Lower leg skin (tissue), 4 donors: ENCODE measurements at places on chromosomes 1 and 21.

DNA sequence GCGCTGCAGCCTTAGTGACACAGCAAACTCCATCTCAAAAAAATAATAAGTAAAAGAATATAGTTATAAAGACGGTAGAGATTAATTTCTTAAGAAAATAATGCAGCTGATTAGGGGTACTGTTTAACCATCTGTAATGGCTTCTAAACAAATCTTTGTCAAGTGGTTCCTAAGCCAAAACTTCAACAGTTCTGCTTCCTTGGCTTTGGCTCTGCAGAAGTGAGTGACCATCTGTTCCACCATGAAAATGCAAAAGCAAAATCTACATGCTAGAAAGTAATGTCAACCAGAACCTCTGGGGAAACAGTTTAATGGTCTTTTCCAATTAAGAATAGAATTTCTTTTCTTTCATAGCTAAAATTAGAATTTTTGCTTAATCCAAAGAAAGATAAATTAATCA, 8.3 kb upstream of the SH2D5 start:
- no peak for DNase-seq

GRCh38 chr1:111695801-111696200, 43.4 kb downstream of the INKA2 start:
- no peak for DNase-seq

DNA sequence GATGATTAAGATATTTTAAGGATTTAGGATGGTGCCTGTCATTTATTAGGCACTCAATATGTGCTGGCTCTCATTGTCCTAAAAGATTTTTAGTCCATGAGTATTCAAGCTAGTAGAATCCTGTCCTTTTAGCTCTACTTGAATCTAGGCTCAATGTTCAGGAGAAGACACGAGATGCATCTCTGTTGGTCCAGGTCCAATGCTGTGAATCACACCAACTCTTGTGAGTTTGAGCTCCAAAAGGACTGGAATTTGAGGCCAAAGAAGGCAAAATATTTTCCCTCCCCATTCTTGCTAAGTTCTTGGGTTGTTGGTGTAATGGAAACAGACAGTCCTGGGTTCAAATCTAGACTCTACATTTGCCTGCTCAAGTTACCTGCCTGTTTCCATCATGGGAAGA, 1.4 kb upstream of the PODN start:
- no peak for DNase-seq

GRCh38 chr1:16443975-16444770, 3.6 kb downstream of the NECAP2 start:
- no peak for DNase-seq

- no peak for DNase-seq
Measured at GRCh38 chr1:6961905-6962477, 176.7 kb downstream of the CAMTA1 start.

DNA sequence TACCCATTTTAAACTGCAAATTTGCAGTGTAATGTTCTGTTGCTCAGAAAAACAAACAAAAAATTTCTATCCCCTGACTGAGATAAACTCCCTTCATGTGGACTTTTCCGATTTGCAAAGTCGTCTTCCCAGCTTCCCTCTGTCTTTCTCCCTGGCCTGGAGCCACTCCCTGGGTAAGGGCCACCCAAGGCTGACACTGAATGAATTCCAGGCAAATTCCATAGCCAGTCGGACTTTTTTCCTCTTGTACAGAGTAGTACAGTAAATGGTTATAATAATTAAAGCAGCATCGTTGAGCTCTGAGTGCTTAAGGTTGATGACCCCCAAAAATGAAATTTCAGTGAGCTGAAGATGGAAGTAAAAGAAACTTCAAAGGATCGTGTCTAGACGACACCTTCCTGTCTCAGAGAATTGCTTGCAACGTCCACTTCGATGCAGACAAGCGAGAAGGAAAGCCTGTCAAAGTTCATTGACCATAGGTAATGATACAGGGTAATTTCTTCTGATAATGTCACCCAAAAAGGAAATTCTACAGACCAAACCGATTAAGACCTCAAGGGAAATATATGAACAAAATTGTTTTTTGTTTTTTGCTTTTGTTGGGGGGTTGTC, 33.6 kb upstream of the LHX8 start:
- DNase-seq, result no peak

GRCh38 chr1:229012823-229013222, 258.1 kb upstream of the RAB4A start:
- DNase-seq, result no peak

DNA sequence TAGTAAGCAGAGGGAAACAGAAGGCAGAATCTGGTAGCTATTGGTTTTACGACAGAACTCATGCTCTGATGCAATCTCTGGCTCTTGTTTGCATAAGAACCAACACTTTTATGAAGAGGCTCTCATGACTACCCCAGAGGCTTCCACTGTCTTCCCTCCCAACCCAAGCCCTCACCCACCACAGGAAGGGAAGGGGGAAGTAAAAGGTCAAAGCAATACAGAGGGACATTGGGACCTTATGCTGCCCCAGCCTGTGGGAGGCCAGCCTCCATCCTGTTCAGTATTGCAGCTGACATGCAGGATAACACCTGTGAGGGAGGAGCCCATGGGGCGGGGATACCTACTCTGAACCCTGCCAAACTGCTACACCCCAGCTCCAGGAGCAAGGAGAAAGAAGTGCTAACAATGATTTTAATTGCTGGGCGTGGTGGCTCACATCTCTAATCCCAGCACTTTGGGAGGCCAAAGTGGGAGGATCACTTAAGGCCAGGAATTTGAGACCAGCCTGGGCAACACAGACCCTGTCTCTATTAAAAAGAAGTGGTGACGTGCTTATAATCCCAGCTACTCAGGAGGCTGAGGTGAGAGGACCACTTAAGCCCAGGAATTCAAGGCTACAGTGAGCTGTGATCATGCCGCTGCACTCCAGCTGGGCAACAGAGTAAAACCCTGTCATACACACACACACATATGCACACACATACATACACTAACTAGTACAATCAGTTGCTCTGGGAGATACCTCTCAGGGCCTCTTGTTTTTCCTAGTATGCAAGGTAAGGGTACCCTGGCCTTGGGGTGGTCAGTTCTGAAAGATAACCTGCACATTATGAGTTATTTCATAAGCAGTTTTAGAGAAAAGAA, 9.5 kb downstream of the MR1 start:
- DNase-seq, result no peak

GRCh38 chr1:33374336-33375105, 53.6 kb upstream of the A3GALT2 start:
- no peak for DNase-seq

DNA sequence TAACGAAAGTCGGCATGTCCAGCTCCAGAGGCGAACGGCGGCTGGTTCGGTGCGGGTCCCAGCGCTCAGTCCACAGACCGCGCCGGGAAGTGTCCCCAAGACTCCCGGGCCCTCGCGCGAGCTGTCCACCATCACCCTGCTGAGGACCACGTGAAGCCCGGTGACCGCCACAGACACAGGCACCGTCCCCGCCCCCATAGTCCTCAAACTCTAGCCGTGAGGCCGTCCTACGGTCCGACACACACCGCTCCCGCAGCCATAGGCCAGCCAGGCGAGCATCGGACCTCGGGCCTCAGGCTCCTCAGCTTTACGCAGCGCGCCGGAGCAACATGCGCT, 535 bp downstream of the SETD4 start:
- DNase-seq, result peak; percentile 42

DNA sequence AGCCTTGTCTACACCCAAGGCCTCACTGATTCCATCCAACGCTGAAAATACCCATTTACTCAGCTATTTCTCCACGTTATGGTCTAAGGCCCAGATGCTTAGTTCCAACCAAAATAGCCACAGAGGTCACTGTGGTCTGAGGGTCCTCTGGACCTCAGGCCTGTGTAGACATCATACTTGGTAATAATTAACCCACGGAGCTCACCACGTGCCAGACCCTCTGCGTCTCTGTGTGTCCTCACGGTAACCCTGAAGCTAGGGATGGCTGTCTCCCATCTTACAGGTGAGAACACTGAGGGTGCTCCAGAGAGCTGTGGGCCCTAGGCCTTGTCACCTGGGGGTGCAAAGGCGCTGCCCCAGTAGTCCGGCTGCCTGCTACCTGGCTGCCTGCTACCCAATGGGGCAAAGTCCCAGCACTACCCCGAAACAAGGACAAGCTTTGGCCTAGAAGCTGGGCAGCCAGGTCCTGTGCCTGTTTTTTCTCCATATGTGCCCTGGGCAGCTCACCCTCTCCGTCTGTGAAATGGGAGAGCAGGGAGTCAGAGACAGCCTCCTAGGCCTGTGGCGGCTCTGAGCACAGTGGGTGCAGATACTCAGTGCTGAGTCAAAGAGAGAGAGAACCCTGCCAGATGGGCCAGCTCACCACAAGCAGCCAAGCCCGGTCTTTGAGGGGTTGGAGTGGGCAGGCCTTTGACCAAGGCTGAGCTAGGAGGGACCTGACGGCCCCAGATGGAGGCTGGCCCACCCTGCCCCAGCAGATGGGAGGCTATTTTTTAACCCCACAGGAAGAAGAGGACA, 17.0 kb upstream of the RUNX3 start:
- DNase-seq, result no peak

- DNase-seq, result no peak
Measured at GRCh38 chr1:194043984-194044755, 857.8 kb upstream of the B3GALT2 start.

GRCh38 chr1:57040811-57041210, 75.0 kb upstream of the C8B start:
- no peak for DNase-seq

- no peak for DNase-seq
Measured at GRCh38 chr1:71273334-71273733, 192.5 kb upstream of the ZRANB2 start.

DNA sequence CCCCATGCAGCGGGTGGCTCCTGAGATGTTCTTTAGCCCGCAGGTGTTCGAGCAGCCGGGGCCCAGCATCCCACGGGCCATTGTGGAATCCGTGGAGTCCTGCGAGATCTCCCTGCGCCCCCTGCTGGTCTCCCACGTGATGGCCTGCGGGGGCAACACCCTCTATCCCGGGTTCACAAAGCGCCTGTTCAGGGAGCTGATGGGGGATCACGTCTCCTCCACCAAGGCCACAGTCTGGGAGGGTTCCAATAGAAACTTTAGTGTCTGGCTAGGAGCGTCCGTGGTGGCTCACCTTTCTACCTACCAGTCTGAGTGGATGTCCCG, 71.0 kb downstream of the ACTL8 start:
- no peak for DNase-seq

- DNase-seq, result no peak
Measured at GRCh38 chr1:53862507-53862906, 24.4 kb upstream of the NDC1 start.

DNA sequence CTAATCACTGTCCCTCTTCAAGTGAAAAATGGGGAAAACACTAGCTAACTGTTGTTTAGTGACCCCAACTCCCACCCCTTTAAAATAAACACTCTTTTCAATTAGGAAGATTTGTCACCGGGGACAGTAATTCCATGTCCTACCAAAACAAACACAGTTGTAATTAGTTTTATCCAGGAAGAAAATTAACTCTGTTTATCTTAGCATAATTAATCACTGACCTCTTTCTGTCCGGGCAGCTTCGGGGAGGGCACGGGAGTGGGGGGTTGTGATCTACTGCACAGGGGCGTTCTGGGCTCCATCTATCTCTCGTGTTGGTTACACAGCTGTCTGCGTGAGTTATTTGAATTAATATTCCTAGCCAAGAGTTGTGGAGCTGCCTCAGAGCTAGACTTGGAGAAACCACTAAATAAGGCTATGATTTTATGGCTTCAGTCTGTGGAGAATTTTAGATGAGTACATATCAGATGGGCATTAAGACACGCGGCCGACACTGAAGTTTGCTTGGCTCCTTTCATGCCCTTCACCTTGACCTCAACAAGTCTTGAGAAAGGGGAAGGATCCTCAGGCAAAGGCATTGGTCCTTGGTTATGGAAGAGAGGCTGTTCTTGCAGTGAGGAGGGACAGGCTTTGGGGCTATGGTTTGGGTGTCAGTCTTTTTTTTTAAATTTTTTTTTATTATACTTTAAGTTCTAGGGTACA, 102.0 kb upstream of the TRABD2B start:
- no peak for DNase-seq

DNA sequence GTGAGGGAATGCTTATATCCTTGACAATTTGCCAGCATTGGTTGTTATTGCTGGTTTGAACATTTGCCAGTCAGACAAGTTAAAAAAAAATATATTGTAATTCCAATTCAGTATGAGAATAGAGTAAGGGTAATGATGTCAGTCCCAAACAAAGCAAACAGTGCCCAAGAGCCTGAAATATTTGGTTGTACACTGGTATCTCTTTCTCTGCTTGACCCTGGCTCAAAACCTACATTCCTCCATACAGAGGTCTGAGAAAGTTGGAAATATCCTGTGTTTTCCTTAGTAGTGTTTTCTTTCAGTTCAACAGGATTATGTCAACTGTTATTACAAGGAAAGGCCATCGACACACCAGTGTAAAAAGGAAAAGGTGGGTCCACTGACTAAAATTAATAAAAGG, 145.6 kb downstream of the MRPL39 start:
- DNase-seq, result no peak

DNA sequence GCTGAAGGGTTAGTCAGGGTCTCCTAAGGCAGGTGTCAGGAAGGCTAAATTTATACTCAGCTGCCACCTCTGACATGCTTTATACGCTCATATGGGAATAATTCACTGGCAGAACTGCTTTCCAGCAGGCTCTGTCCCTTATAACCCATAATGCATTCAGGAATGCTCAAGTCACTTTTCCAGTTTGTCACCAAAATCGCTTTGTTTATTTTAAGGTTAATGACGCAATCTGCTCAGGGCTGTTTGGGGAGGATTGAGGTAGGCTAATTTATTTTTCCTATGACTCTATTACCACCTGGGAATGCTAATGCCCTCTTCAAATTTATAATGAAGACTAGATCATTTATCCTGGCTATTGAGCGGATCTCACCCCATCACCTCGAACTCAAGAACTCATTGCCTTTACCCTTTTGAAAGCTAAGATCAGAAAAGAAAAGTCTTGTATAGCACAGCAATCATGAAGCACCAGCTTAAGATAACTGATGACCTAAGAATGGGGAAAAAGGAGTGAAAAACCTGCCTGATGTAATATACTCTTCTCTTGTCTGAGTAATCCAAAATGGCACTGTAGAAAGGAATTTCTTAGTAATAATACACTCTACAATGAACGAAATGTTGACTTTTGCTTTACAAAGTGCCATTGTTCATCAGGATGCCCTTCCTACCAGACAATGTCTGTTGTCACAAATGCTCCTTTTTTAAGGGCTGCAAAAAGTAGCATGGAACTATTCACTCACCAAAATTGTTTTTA, 97.9 kb upstream of the EXO1 start:
- no peak for DNase-seq
